IMR-90 (cell line): ENCODE measurements at places on chromosomes 13 and 19.
A peak's percentile ranks its signal among the peaks of the same experiment; 100 is the strongest.

DNA sequence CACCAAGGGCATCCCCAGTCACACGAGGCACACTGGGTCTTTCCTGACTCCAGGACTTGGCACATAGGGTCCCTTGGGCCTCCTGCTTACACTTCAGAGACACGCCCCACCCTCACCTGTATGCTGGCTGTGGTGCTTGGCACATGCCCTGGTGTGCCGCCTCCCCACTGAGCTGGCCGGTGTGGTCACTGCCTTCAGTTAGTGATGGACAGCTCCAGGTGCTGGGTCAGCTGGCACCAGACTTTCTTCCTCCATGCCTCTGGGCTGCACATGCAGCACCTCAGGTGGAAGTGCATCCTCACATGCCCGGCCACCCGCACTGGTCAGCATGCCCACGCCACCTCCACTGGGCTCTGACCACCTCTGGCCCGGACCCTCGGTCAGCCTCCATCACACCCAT is 52.9 kb downstream of the KLF2 start:
- no peak for DNase-seq

- DNase-seq: no peak
Observed at GRCh38 chr13:53854321-53854720, 825.7 kb downstream of the OLFM4 start.

GRCh38 chr19:39995794-39996193 is 1.1 kb upstream of the ZNF546 start:
- no peak for DNase-seq

DNA sequence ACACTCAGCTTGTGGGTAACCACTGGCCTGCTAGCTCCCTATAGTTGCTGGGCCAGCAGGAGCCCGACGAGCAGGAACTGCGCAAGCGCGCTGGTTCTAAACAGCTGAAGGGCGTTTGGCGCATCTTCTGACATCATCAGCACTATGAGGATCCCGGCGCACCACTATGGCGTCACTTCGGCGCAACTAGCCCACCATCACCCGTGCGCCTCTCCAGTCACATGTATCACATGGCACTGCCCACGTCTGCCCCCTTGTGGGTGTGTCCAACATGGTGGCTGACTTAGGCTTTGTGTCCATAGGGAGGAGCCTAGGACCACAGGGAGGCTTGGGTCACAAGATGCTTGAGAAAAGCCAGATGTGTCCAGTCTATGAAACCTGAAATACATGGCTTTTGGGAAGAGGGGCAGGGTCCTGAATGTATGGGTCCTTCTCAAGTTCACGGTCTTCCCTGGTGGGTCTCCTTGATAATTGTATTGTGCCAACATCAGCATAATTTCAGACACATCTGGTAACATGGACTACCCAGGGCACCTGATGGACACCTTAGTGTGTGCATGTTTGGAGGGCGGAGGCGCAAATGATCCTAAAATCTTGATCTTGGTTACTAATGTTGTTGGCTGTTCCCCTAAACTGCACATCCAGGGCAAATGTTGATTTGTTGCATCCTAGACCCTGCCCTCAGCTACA is 18.0 kb downstream of the KLK4 start:
- DNase-seq: no peak

DNA sequence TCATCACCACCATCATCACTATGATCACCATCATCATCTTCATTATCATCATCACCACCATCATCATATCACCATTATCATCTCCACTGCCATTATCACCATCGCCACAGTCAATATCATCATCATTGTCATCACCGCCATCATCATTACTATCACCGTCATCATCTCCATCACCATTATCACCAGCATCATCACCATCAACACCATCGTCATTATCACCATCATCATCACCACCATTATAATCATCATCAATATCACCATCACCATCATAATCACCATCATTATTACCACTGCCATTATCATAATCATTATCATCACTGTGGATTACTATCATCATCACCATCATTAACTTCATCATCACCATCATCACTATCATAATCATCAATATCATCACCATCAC is 17.3 kb upstream of the ARHGEF18 start:
- no peak for DNase-seq

GRCh38 chr13:112159575-112160547 is 92.9 kb downstream of the SOX1 start:
- DNase-seq: no peak

DNA sequence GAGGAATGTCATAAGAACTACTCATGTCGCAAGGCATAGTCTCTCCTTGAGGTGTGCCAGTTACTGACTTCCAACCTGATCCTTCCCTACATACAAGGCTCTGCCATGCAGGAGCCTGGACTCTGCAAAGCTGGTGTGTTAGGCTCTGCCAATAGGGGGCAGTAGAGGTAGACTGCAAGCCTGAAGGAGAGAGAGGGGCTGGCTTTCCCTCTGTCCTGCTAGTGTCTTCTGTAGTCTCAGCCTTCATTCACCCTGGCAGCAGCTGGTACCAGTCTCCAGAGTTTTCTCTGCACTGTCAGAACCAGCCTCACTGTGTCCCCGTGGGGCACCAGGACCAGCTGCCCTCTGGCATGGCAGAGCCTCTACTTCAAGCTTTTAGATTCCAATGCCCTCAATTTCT is 14.5 kb downstream of the SHISA2 start:
- no peak for DNase-seq

DNA sequence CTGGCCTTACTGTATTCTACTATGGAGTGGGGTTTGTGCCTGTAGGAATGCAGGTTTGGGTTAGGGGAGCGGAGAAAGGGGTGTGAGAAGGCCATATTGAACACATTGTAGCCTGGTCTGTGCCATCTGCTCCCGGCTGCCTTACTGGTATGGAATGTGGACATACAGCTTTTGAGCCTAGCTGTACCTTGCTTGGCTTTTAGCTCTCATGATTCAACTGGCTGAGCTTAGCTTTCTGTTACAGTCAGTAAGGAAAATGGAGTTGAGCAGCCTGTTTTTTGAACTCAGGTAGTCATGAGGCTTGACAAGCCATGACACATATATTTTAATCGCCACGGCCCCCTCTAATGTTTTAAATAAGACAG is 41.6 kb downstream of the ARHGAP35 start:
- peak; percentile 31 for DNase-seq

- DNase-seq: no peak
Observed at GRCh38 chr13:90047600-90047999, 1299.9 kb upstream of the MIR17HG start.

DNA sequence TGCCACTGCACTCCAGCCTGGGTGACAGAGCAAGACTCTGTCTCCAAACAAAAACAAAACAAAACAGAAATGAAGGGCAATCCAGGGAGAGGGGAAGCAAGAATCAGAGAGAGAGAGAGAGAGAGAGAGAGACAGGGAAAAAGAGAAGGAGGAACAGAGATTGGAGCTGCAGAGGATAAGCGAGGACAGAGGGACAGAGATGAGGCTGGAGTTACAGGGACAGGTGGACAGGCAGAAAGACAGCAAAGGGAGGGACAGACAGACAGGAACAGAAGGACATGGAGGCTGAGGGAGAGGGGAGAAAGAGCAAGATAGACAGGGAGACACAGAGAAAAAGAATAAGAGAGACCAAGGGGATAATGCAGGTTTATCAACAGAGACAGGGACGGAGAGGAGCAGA is 1.3 kb upstream of the CRX start:
- DNase-seq: no peak

DNA sequence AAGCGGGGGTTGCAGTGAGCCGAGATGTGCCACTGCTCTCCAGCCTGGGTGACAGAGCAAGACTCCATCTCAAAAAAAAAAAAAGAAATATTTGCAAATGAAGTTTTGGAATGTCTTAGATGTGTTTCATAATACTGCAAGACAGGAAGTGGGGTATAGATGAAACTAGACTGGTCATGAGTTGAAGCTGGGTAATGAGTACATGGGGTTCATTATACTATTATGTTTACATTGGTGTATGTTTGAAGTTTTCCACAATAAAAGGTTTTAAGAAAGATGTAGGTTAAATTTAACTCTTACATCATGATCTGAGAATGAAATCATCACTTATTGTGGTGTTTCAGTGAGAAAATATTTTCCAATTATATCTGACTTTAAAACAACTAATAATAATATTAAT is 19.0 kb downstream of the FNDC3A start:
- DNase-seq: peak; percentile 68

DNA sequence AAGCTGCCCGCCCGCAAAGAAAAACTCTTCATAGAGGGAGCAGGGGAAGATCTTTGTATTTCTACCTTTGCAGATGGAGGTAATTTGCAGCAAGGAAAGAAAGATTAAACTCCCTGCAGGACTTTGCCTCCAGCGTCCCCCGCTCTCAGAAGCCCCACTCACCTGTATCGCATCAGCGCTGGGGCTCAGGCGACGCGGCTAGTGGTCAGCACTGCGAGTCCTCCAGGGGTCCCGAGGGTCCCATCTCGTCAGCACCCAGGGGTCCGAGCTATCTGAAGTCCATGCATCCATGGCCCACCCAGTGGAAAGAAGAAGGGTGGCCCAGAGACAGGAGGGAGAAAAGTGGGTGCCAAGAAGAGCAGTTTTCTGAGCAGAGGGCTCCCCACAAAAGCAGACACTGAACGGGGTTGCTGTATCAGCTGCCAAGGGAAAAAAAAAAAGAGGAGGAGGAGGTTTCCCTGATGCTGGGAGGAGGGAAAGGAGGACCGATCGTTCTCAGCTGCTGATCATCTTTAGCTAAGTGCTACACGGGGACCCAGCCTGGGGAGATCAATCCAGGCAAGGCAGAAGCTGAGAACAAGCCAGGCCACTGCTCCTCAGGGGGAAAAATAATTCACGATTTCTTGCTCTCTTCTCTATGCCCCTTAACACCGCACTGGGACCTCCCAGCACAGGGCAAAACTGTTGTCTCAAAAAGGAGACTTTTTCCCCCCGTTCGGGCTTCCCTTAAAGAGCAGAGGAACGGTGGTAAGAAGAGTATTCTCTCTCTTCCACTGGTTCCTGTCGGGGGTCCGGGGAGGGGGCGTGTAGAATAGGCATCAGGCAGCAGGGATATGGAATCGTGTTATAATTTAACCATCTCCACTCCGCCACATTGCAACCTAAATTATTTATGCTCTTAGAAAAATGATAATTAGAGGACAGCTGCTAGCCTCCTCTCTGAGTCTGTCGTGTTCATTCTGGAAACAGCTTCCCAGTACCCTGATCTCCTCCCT is 117.7 kb upstream of the CACNA1A start:
- DNase-seq: no peak

DNA sequence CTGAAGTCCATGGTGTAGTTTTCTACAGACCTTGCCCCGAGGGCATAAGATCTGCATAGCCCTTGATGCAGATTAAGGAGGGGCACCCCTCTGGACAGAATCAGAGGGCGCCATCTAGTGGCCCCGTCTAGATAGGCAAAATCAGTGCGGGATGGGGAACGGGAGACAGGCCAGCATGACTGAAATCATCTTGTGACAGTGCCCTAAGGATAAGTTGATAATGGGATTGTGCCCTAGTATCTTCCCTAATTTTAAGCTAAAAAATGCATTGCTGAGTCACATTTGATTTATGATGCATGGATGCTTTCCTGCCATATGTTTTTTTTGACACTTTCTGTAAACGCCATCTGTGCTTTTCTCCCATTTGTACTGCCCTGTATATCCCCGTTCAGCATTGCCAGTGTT is 19.0 kb upstream of the GPI start:
- DNase-seq: peak; percentile 63

GRCh38 chr19:47309608-47310007 is at the start of gene C5AR1:
Gene C5AR1, plus strand, starts transcription at chr19:47309861. Its CDS starts 35 bp downstream, at chr19:47309896.
- no peak for DNase-seq

- no peak for DNase-seq
Observed at GRCh38 chr19:40933025-40933424, 51.0 kb upstream of the CYP2A7 start.

GRCh38 chr13:102693776-102694175 is 1.1 kb downstream of the METTL21C start:
- peak; percentile 64 for DNase-seq

GRCh38 chr19:13579388-13580060 is 73.2 kb upstream of the CACNA1A start:
- DNase-seq: peak; percentile 65

DNA sequence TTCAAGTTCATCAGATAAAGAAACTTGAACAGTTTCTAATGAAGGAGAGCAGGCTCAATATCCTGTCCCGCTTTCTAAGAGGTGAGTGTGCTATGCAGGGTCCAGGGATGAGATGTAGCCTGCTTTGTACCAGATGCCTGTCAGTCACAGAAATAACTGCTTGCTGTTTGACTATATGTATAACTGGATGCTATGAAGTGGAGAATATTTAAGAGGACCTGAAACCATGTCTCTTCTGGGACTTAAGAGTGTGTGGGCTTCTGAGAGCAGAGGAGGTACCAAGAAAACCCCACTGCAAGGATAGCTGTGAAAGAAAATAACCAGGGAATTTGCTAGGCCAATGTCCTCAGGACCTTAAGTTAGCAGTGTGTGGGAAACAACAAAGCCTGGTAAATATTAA is 246.3 kb upstream of the RFC3 start:
- DNase-seq: no peak

- no peak for DNase-seq
Observed at GRCh38 chr13:99382428-99383133, 75.4 kb upstream of the GPR183 start.
